Liver (tissue), 10 donors: ENCODE measurements at places on chromosomes 12 and 14. TPM values are rescaled to one million over a fixed set of nuclear protein-coding genes. Genes with fewer than 3 reads are reported as not detected.

CRIP1 gene
- total RNA-seq = 1.4 TPM

DNA sequence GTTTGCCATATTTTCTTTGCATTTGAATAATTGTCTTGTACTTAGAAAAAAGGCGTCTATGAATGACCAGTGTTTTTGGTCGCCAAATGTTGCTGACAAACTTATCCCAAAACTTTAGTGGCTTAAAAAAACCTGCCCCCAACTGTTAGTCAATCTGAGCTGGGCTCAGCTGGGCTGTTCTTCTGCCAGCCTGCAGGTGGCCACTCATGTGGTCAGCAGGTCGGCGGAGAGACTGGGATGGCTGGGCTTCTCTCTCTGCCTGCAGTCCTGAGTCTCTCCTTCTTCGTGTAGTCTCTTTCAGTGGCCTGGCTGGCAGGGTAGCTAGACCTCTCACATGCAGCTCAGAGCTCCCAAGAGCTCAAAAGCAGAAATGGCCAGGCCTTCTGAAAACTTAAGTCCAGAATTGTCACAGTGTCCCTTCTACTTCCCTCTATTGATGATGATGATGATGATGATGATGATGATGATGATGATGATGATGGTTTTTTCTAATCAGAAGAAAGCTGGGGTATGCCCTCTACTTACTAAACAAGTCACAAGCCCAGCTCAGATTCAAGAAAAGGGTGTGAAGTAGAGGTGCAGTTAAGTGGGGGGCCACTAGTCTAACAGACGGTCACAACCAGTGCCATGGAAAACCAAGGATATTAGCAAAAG, 87.9 kb downstream of the PTPN11 start:
- H3K4me1 ChIP-seq = no peaks in the 10 kb centered on the region
- no peak overlapping the region for H3K27ac ChIP-seq
- DNase-seq = no peak
- no peak overlapping the region for H3K4me3 ChIP-seq
- peaks cover 2% of the 10 kb centered on the region for H3K36me3 ChIP-seq

- no peak overlapping the region for H3K4me3 ChIP-seq
- no peaks in the 10 kb centered on the region for H3K4me1 ChIP-seq
- no peaks in the 10 kb centered on the region for H3K27me3 ChIP-seq
- no peaks in the 10 kb centered on the region for H3K36me3 ChIP-seq
- H3K27ac ChIP-seq = no peak overlapping the region
- no peak for DNase-seq
Observed at GRCh38 chr14:61256826-61257468, 24.2 kb downstream of the TMEM30B start.

DNA sequence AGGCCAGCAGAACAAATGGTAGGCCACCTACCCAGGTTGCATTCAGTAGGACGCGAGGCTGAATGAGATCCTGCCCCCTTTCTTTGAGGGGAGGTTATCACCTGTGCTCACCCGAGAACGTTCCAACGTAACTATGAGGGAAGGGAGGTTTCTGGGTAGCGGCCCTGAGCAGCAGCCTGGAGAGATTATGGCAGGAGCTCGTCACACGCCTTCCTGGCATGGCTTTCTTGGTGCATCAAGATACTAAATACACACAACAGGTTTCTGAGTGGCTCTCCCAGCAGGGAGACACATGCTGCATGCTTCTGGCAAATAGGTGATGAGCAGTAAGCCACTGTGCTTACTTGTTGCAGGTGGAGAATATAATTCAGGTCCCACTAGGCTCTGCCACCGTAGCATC, 147.7 kb downstream of the CALM1 start:
- H3K4me3 ChIP-seq = no peak overlapping the region
- no peaks in the 10 kb centered on the region for H3K36me3 ChIP-seq
- H3K4me1 ChIP-seq = no peaks in the 10 kb centered on the region
- H3K27ac ChIP-seq = no peak overlapping the region
- no peaks in the 10 kb centered on the region for H3K27me3 ChIP-seq
- no peak for DNase-seq

MGAT4C gene
- total RNA-seq = 0.65 TPM

DNA sequence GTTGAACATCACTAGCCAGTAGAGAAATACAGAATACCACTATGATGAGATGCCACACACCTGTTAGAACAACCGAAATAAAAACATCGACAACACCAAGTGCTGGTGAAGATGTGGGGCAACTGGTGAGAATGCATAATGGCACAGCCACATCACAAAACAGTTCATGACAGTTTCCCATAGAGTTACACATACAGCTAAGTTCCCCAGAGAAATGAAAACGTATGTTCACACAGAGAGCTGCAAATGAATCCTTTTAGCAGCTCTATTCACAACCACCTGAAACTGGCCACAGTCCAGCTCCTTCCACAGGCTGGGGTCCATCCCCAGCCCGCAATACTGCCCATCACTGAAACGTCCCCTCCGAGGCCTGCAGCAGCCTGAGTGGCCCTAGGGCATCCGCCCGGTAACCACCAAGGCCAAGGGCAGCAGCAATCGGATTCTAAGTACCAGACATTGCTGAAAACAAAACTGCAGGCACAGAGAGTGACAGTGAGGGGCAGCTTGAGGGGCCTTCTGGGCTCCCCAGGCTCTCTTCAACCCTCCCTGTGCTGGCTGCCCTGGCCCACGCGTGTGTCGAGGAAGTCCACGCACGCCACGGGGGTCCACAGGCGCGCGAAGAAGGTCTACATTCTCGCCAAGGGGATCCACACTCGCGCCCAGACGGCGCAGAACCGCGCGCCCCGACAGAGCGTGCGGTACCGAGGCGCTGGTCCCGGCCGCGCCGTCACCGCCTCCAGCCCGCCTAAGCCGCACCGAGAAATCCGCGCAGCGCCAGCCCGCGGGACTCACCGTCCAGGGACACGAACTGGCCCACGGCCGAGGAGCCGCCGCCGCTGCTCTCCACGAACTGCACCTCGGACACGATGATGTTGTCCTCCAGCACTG, 903 bp downstream of the BRF1 start:
- H3K4me3 ChIP-seq = peak overlapping the region; percentile 97
- no peaks in the 10 kb centered on the region for H3K36me3 ChIP-seq
- H3K4me1 ChIP-seq = peaks cover 5% of the 10 kb centered on the region
- no peak for DNase-seq
- H3K27ac ChIP-seq = peak overlapping the region; percentile 99

DNA sequence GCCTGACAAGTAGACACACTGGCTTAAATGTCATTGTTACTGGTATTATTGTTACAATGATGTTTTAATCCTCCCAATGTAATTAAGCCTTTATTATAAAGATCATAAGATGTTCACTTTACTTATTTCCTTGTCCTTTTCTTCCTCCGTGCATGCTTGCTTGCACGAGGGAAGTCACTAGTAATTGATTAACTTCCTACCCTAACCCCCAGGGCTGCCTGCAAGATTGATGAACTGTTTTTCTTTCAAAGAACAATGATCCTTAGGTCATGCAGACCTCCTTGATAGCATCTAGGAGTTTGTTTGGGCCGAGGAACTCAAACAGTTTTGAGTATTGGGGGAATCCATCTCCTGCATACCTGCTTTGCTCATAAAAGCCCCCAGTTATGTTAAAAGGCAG, 43.0 kb downstream of the GLRX5 start:
- H3K27ac ChIP-seq = no peak overlapping the region
- no peaks in the 10 kb centered on the region for H3K27me3 ChIP-seq
- DNase-seq = no peak
- H3K4me3 ChIP-seq = no peak overlapping the region
- no peaks in the 10 kb centered on the region for H3K36me3 ChIP-seq

RNASE7 gene
- total RNA-seq = not detected

GRCh38 chr14:74574090-74574433, 38.0 kb downstream of the LTBP2 start:
- H3K4me3 ChIP-seq = no peak overlapping the region
- H3K4me1 ChIP-seq = no peaks in the 10 kb centered on the region
- no peaks in the 10 kb centered on the region for H3K36me3 ChIP-seq

BMAL2 gene
- total RNA-seq = 1.7 TPM

DNA sequence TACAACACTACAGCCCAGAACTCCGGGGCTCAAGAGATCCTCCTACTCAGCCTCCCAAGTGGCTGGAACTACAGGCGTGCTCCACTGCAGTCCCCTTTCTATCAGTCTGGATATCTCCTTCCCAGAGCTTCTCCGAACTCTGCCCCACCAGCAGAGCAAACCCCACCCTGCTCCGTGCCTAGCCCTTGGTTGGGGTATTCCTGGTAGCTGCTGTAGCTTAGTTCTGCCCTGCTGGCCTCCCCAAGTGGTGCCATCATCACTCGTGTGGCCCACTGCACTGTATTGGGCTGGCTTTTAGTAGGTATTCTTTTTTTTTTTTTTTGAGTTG, 9.5 kb downstream of the HSP90AA1 start:
- H3K36me3 ChIP-seq = peaks cover 14% of the 10 kb centered on the region
- H3K4me3 ChIP-seq = no peak overlapping the region
- H3K4me1 ChIP-seq = no peaks in the 10 kb centered on the region
- H3K27ac ChIP-seq = no peak overlapping the region

DNA sequence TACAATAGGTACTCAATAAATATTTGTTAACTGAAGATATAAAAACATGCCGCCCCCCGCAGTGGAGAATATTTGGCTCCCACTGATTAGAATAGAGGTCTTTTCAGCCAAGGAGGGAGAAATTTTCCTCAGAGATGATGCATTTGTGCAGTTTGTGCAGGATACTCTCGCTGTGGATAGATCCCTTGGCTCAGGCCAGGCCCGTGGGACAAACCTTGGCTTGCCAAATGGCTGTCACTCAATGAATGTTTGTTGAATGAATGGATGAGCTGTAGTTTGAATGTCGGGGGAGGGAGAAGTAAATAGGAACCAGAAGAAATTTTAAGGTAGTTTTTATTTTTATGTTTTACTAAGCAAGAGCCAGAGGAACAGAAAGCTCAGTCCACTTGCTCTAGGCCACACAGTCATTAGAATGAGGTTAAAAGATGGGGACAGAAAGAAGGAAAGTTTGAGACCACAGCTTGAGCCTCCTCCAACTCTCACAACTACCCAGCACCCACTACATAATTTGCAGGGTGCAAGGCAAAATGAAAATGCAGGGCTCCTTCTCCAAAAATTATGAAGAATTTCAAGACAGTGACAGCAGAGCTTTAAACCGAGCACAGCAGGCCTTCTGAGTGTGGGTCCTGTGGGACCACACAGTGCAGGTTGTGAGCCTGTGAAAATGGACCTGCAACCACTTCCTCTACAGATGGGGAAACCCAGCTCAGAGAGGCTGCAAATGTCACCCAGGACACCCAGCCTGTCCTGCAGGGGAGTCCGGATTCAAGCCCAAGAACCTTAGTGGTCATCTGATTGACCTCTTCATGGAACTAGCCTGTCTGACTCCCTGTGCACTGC, 51.4 kb downstream of the WSCD2 start:
- H3K27ac ChIP-seq = no peak overlapping the region
- no peaks in the 10 kb centered on the region for H3K27me3 ChIP-seq
- no peaks in the 10 kb centered on the region for H3K4me1 ChIP-seq
- no peak overlapping the region for H3K4me3 ChIP-seq
- DNase-seq = no peak

DNA sequence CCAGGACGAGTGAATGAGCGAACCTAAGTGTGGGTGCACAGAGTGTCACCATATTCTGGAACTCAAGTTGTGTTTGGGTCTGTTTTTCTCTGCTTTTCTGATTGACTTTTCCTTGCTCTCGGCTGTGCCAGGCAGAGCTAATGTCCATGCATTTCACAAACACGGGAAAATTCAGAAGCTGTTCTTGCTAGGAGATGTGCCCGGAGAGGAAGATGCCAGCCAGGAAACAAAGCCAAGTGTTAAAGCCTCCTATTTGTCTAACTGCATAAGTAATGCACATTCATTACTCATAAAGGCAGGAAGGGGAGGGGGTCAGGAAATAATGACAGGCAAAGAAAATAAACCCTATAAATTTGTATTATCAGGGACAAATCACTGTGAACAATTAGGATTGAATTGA, 250.4 kb upstream of the SFSWAP start:
- H3K4me3 ChIP-seq = no peak overlapping the region
- no peaks in the 10 kb centered on the region for H3K36me3 ChIP-seq
- H3K27me3 ChIP-seq = no peaks in the 10 kb centered on the region

- H3K4me3 ChIP-seq = no peak overlapping the region
- no peak overlapping the region for H3K27ac ChIP-seq
- H3K27me3 ChIP-seq = no peaks in the 10 kb centered on the region
- H3K36me3 ChIP-seq = no peaks in the 10 kb centered on the region
- H3K4me1 ChIP-seq = no peaks in the 10 kb centered on the region
Observed at GRCh38 chr12:50862316-50862715, 19.6 kb downstream of the TMPRSS12 start.
